ENCODE measurements at places on chromosomes 1 and 21. TPM values are rescaled to one million over a fixed set of nuclear protein-coding genes. Genes with fewer than 3 reads are reported as not detected.

GRCh38 chr1:47184090-47184821 is 5.6 kb downstream of the PDZK1IP1 start:
- peaks cover 8% of the 10 kb centered on the region for H3K4me1 ChIP-seq
- no peaks in the 10 kb centered on the region for H3K36me3 ChIP-seq

Gene MPL
- total RNA-seq, result not detected

GRCh38 chr1:1561801-1562470 is 12.7 kb downstream of the SSU72 start:
- no peak for DNase-seq
- no peak overlapping the region for H3K27ac ChIP-seq
- no peaks in the 10 kb centered on the region for H3K27me3 ChIP-seq
- H3K4me3 ChIP-seq, result no peak overlapping the region

DNA sequence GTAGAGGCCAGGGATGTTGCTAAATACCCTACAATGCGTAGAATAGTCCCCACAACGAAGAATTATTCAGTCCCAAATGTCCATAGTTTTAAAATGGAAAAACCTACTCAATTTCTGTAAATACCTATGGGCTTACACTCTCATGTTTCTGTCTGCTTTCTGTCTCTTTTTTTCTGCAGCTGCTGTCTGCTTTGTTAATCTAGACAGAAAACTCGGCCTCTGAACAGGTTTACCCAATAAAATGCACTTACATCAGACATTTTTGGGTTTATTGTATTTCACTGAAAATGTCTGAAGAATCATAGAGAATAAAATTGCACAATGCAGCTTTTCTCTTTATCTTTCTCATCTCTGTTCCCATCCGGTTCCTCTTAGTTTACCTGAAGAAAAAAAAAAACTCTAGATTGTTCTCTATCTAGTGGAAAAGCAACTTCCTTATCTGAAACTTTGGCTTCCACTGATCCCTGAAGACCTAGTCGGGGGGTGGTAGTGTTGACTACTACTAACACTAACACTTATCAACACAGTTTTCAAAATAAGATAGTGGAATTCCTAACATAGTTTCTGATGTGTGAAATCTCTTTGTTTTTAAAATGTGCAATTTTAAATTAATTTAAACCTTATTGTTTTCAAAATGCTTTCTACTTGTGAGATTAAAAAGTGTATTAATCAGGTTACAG is 76.9 kb upstream of the CCDC190 start:
- no peak overlapping the region for H3K27ac ChIP-seq
- no peaks in the 10 kb centered on the region for H3K36me3 ChIP-seq
- no peaks in the 10 kb centered on the region for H3K4me1 ChIP-seq
- H3K4me3 ChIP-seq, result no peak overlapping the region

- H3K27ac ChIP-seq, result peak overlapping the region; percentile 100
- H3K36me3 ChIP-seq, result peaks cover 19% of the 10 kb centered on the region
- peaks cover 24% of the 10 kb centered on the region for H3K4me1 ChIP-seq
- DNase-seq, result peak; percentile 32
These were observed 1.5 kb upstream of the THRAP3 start for GRCh38 chr1:36222481-36223380.

Gene CFHR3
- not detected for total RNA-seq

- H3K27me3 ChIP-seq, result peaks cover 46% of the 10 kb centered on the region
- H3K4me1 ChIP-seq, result peaks cover 5% of the 10 kb centered on the region
- H3K36me3 ChIP-seq, result no peaks in the 10 kb centered on the region
- no peak overlapping the region for H3K27ac ChIP-seq
- H3K4me3 ChIP-seq, result no peak overlapping the region
These were observed 3.0 kb downstream of the MTARC2 start for GRCh38 chr1:220751111-220751510.

DNA sequence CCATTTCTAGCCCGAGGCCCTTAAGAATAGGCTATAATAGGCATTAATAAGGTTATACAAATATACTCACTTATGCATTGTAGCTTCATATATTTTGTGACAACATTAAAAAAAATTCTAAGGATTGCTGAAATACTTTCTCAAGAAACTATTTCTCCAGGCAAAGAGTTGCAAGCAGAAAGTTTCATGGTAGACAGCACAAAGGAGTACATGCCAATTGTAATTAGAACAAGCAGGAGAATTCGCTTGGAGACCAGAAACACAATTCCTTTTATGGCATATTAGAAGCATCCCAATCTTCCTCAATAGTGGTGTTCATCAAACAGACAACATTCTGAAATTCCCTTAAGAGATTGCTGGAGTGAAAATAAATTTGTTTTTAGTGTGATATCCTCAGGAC is 122.8 kb downstream of the CRB1 start:
- peaks cover 5% of the 10 kb centered on the region for H3K27me3 ChIP-seq
- peaks cover 14% of the 10 kb centered on the region for H3K4me1 ChIP-seq
- no peak overlapping the region for H3K27ac ChIP-seq
- no peaks in the 10 kb centered on the region for H3K36me3 ChIP-seq

- peaks cover 2% of the 10 kb centered on the region for H3K4me1 ChIP-seq
- no peaks in the 10 kb centered on the region for H3K27me3 ChIP-seq
- no peaks in the 10 kb centered on the region for H3K36me3 ChIP-seq
- no peak overlapping the region for H3K27ac ChIP-seq
- DNase-seq, result no peak
These were observed 79.8 kb upstream of the ROR1 start for GRCh38 chr1:63693944-63694571.

Gene NHLH1
- 0.33 TPM for total RNA-seq

Gene CYP4X1
- total RNA-seq, result not detected

DNA sequence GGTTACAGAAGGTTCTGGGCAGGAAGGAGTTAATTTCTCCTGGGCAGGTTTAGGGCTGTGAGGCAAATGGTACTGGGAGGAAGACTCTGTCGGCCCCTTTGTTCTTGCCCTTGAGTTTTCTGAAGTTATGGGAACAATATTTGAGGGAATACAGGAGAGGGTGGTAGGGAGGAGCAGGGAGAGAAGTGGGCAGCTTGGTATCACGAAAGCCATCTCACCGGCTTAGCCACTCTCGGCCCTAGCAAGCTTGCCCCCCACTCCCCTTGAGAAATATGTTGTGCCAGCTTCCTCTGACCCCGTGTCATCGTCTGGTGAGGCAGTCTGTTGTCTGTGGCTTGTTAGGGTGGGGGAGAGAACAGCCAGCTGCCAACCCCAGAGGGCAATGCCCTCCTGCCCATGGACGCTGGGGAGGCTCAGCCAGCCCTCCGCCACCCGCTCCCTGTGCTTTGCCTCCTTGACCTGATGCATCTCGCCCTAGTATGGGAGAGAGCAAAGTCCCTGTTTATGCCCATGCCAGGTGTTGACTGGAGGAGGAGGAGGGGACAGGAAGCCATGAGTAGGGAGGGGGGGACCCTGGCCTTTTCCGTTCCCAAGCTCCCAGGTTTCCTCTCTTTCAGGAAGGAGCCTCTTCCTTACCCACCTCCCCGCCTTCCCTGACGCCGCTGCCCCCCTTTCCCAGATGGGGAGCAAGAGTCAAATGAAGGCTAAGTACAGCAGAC is 1.2 kb downstream of the EFNA1 start:
- DNase-seq, result no peak
- H3K27me3 ChIP-seq, result peaks cover 44% of the 10 kb centered on the region
- H3K4me3 ChIP-seq, result peak overlapping the region; percentile 74
- peaks cover 26% of the 10 kb centered on the region for H3K4me1 ChIP-seq
- peaks cover 3% of the 10 kb centered on the region for H3K36me3 ChIP-seq
- H3K27ac ChIP-seq, result peak overlapping the region; percentile 25

Measured in activated naive CD8-positive, alpha-beta T cell treated with anti-CD3 and anti-CD28 coated beads, Interleukin-2, amount 10 ng/mL, durations not matched to agents 7 days and 5 days (primary cell).